Naive thymus-derived CD4-positive, alpha-beta T cell (primary cell): ENCODE measurements at places on chromosomes 12 and 14. TPM values are rescaled to one million over a fixed set of nuclear protein-coding genes. Genes with fewer than 3 reads are reported as not detected.

AGAP2 gene
- total RNA-seq: 33.9 TPM

RIMKLB gene
- total RNA-seq: 31.3 TPM

- DNase-seq: no peak
- no peaks in the 10 kb centered on the region for H3K4me1 ChIP-seq
- H3K27me3 ChIP-seq: no peaks in the 10 kb centered on the region
- H3K36me3 ChIP-seq: no peaks in the 10 kb centered on the region
These were observed 124.5 kb downstream of the ANO4 start for GRCh38 chr12:100919116-100919515.

GRCh38 chr14:104996032-104996431 is 10.4 kb downstream of the CLBA1 start:
- no peaks in the 10 kb centered on the region for H3K27me3 ChIP-seq
- H3K4me3 ChIP-seq: no peak overlapping the region
- no peak overlapping the region for H3K27ac ChIP-seq
- no peaks in the 10 kb centered on the region for H3K4me1 ChIP-seq
- no peaks in the 10 kb centered on the region for H3K36me3 ChIP-seq
- no peak for DNase-seq
